ENCODE measurements at places on chromosomes 2 and 18.

- no peak for DNase-seq
Observed at GRCh38 chr18:7871560-7872456, 304.7 kb downstream of the PTPRM start.

DNA sequence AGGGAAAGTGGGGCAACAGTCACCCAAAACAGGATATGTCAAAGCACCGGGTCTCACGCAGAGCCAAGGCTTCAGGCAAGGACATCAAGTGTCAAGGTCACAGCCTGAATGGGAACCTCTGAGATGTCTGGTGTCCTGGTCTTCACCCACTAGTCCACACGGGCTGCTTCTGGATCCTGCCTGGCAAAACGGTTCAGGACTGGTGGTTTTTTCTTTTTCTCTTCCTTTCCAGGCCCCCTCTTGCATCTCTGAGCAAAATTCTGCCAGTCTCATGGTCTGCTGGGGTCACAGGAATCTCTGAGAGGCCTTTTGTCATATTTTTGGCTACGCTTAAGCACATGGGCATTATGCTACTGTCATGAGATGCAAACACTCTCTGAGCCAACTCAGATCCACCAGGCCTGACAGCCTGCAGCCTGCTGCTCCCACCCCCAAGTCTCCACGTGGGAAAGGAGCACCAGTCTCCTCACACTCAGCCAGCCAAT, 518.2 kb upstream of the ZEB2 start:
- no peak for DNase-seq

DNA sequence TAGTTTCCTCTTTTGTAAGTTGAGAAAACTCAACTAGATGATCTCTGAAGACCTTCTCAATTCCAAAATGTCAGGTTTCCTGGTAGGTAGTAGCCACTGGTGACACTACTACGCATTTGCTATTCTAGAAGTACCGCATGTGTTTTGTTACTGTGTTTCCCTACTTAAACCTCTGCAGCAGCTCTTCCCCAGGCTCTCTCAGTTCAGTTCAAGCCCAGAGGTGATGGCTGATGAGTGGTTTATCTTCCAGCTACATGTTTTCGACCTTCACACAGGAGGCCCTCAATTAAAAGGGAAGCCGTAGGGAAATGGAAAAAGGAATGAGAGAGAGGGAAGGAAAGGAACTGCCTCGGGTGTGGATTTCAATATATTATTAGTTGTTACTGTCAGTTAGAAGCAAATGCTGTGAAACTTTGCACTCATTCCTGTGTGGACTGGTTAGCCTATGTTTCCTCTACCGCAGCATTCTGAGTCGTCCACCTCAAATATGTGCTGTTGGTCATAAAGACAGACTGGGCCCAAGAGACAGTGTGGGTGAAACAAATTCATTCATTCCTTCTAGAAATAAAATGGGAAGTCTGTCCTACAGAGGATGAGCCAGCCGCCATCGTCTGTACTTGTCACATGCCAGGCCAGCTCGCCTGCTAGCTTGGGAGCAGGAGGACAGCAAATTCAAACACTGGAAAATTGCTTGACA, 455.2 kb upstream of the RAB12 start:
- DNase-seq = no peak

DNA sequence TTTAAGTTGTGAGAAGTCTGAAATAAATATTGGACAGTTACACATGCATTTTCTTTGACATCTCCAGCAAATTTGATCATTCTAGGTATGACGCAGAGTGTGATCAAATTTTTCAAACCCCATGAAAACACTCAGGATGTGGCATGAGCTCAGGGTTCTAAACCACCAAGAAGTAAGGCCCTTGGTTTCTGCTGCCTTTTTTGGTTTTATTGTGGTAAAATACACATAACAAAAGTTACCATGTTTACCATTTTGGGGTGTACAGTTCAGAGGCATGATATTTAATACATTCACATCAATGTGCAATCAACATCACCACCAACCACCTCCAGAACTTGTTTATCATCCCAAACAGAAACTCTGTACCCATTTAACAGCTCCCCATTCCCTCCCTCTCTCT, 64.3 kb upstream of the TTN start:
- no peak for DNase-seq

- DNase-seq = no peak
Observed at GRCh38 chr2:96131813-96132745, 6.2 kb downstream of the ASTL start.

DNA sequence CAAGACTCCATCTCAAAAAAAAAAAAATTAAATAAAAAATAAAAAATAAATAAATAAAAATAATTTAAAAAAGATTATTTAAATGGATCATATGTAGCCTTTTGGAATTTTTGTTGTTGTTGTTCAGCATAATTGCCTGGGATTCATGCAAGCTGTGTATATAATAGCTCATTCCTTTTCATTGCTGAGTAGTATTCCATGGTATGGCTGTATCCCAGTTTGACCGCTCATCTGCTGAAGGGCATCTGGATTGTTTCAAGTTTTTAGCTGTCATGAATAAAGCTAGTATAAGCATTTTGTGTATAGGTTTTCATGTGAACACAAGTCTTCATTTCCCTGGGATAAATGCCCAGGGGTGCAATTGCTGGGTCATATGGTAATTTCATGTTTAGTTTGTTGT, 6.4 kb upstream of the TANC1 start:
- no peak for DNase-seq

- no peak for DNase-seq
Observed at GRCh38 chr2:188235364-188235763, 56.3 kb upstream of the GULP1 start.

- DNase-seq = no peak
Observed at GRCh38 chr2:119289642-119290041, 66.0 kb downstream of the STEAP3 start.

- DNase-seq = no peak
Observed at GRCh38 chr2:185337033-185337432, 401.6 kb upstream of the FSIP2 start.

GRCh38 chr2:242051463-242051862, 181.9 kb downstream of the RTP5 start:
- DNase-seq = no peak

DNA sequence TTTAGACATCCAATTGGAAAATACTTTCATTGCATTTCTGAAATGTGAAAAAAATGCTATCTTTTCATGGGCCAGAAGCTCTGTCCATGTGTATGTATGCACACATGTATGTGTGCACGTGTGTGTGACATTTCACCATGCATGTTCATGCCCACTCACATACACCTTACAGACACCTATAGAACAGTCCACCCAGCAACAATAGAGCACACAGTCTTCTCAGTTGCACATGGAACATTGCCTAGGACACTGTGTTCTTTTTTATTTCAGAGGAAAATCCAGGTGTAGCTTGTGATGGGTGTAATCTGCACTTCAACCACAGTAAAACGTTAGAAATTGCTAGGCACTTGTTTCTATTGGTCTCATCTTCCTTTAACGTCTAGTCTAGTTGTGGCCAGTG, 114.8 kb upstream of the RGPD4 start:
- DNase-seq = no peak

DNA sequence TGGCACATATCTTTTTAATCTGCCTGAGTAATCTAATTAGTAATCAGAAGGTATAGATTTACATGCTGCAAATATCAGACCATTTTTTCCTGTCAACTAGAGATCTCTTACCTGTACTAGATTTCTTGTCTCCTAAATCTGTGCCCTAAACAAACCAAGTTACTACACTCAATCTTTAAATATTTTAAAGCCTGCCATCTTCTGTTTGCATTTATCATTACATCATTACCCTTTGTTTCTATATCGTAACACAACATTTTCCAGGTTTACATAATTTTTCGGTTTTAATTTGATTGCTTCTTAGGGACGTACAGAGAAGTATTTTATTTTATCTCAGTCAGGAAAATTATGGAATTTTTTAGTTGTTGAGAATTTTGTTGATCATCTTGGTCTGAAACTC, 25.7 kb downstream of the PSMA8 start:
- no peak for DNase-seq

DNA sequence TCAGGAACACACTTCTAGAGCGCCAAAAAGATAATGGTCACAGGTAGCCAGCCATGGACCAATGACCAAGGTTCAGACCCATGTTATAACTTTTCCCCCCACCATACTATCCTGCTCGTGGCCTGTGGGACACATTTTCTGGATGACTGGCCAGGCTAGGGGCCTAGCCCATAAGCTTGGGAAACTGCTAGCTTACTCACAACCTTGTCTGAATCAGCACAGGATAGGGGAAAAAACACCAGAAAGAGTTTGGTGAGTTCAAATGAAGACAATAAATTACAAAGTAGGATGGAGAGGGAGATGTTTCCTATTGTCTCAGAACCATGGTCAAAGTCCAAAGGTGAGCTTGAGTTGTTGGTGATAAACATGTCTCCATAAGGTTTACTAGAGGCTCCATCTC, 156.3 kb upstream of the CCDC68 start:
- DNase-seq = no peak

GRCh38 chr2:37585295-37585908, 86.0 kb downstream of the CDC42EP3 start:
- no peak for DNase-seq

DNA sequence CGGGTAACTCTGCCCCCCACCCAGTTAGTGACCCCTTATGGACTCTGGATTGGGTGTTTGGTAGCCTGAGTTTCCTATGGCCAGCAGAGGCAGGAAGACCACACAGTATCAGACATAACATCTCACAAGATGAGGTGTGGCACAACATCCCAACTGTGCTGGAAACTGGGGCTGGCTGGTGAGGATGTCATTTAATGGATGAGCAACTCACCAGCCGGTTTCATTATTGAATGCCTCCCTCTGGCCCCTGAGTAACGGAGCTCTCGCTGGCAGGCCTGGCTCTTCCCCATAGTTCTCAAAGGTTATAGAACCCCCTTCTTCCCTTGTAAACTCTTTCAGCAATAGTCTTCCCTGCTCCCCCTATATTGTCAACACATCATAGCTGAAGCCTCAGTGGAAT, 195.0 kb downstream of the BCL11A start:
- DNase-seq = no peak

DNA sequence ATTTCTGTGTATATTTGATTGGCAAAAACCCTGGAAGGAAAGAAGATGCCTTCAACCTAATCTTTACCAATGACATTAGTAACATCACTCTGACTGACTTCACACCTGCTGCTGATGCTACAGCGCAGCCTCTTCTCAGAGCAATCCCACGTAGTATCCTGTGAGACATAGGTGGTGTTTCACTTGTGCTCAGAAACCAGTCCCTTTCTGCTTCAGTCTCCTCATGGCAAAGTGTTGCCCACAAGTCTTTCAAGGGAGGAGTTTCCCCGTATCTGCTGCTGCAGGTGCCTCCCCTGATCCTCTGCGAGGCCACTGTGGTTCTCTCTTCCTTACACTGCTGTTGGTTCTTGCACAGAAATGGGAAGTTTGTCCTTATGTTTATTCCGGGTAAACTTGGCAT, 433.2 kb upstream of the TNP1 start:
- DNase-seq = no peak

GRCh38 chr2:42851186-42851585, 58.8 kb upstream of the HAAO start:
- no peak for DNase-seq

DNA sequence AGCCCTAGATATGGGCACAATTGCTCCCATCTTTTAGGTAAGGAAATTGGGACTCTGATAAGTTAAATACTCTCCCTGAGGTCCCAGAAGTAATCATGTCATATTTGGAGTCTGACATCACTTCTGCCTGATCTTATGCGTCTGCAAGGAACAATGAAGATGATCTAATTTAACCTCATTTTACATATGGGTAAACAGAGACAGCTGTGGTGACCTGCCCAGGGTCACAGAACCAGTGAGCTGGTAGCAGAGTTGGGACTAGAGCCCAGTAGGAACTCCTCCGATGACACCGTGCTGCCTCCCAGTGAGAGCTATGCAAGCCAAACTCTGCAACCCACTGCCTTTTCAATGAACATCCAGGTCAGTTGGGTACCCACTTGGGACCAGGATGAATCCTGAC, 17.8 kb downstream of the CTAGE1 start:
- DNase-seq = no peak

- no peak for DNase-seq
Observed at GRCh38 chr2:237319887-237320286, 94.1 kb downstream of the COL6A3 start.

DNA sequence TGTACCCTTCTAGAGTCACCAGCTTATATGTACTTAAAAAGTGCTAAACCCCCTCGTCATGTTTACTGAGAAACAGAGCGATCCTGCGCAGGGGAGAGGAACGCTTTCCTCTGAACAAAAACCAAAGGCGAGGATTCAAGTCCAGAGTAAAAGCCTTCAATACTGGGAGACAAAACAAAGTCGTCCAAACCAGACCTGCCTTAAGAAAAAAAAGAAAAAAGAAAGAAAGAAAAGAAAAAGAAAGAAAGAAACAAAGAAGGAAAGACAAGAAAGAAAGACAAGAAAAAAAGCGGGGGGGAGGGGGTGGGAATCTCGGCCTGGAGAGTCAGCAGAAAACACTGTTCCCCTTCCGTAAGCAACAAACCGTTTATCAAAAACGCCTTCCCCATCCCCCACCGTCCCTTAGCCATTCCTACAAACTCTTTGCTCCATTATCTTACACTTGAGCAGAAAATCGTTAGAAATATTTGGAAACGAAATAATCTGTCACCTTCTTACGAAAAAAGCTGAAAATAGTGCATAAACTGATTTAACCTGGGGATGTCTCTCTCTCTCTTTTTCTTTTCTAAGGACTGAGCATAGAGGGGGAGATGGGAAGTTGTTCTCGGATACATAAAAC, 3.3 kb downstream of the PTGR3 start:
- DNase-seq = no peak

- no peak for DNase-seq
Observed at GRCh38 chr2:216842636-216843035, 17.2 kb downstream of the TNP1 start.

DNA sequence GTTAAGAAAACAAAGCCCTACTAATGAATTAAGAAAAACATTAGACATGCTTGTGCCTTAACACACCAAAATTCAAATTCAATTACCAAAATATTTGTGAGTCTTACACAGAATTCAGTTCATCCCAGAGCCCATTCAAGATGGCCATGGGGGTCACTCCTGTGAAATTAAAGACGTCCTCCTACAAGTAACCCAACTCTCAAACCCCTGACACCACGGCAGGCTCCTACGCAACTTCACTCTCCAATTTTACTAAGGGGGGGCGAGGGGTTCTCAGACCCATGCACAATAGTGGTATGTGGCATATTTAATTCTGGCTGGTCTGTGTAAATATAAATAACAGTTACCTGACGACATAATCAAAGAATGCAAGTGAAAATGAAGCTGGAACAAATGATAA, 5.0 kb downstream of the ZNF516 start:
- DNase-seq = no peak

DNA sequence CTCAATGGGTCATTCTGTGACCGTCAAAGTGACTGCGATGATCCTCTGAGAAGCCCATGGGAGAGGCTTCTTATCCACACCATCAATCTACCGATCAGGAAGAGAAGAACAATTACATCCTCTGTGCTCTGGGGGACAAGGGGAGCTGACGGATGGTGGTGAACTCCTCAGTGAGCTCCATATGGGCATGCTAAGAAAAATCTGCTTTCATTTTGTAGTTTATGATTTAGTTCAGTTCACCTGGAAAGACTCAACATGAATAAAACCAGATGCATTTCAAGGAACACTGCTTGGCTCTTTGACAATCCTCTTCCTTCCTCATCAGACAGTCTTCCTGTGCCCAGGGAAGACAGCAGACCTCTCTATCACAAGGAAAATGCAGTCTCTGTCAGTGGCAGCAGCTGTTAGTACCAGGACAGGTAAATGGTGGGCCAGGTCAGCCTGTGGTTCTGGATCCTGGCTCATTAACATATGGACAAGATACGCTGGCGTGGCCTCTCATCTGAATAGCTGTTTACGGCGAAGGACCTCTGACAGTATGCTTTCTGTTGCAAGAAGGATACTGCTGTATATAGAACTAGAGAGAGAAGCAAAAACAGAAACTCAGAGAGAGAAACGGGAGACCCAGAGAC, 176.9 kb downstream of the BCL2 start:
- no peak for DNase-seq
